ENCODE measurements at places on chromosomes 1 and 21.
A peak's percentile ranks its signal among the peaks of the same experiment; 100 is the strongest.

GRCh38 chr1:179296356-179297104 is 2.9 kb downstream of the SOAT1 start:
- DNase-seq: no peak

DNA sequence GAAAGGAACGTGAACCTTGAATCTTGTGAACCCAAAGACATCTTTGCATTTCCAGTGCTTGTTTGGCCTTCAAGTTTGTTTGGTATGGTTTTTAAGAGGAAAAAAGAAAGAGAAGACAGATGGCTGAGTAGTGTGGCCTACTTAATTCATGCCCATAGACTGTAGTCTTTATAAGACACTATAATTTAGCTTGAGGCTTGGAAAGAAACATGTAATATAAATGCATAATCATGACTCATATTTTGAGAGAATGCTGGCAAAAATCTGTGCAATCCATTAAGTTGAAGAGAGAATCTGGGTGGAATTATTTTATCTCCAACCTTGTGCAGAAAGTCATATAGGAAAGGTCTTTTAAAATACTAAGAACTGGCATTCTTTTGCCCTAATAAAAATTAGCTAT is 179.3 kb downstream of the SIPA1L2 start:
- DNase-seq: no peak

- DNase-seq: no peak
Observed at GRCh38 chr1:47435506-47436303, 2.1 kb upstream of the FOXD2 start.

GRCh38 chr1:95012389-95012788 is 60.4 kb downstream of the ALG14 start:
- no peak for DNase-seq

- DNase-seq: no peak
Observed at GRCh38 chr1:187001198-187001889, 172.6 kb downstream of the PLA2G4A start.

- peak; percentile 69 for DNase-seq
Observed at GRCh38 chr21:34974162-34974981, 74.7 kb downstream of the RUNX1 start.

DNA sequence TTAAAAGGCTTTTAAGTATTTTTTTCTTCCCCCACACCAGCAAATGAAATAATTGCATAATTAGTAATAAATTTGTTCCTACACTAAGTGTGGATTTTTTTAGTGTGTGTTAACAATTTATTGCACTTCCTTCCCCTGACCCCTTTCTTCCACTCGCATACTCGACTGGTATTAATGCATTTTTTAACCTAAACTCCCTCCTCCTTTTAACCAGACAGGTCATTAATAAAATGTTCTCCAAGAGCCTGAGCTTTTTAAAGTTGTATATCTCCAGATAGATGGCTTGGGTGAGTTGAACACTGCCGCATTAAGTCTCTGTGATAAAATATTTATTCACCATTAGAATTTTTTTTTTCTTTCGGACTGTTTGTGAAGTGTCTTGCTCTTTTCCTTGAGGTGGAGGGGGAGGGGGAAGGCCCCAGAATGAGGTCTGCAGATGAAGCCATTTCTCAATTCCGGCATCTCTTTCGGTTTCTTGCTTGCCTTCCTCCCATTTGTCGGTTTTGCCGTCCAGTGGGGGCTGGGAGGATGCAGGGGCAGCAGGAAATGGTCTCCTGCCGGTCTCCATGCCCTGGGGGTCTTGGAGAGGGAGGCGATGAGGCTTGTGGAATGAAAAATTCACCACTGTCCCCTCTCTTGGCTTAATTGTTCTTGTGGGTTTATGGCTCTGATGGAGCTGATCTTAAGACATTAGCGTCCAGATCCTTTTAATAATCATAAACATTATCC is 64.1 kb upstream of the ACTL8 start:
- no peak for DNase-seq

- no peak for DNase-seq
Observed at GRCh38 chr1:111151838-111152237, 11.8 kb downstream of the CEPT1 start.

- DNase-seq: no peak
Observed at GRCh38 chr1:9438431-9439073, 100.7 kb upstream of the SLC25A33 start.

- DNase-seq: peak; percentile 27
Observed at GRCh38 chr1:89724369-89725010, 91.6 kb downstream of the LRRC8C start.

- DNase-seq: no peak
Observed at GRCh38 chr1:3533067-3534048, 78.0 kb downstream of the MEGF6 start.

- no peak for DNase-seq
Observed at GRCh38 chr1:64030411-64030810, 173.0 kb upstream of the UBE2U start.

- no peak for DNase-seq
Observed at GRCh38 chr1:117295001-117295400, 72.2 kb upstream of the MAN1A2 start.

Data from CD4-positive, alpha-beta T cell treated with Interleukin-17A for 1 hour (primary cell).